Fibroblast of lung (primary cell): ENCODE measurements at places on chromosomes 7 and 10. TPM values are rescaled to one million over a fixed set of nuclear protein-coding genes. Genes with fewer than 3 reads are reported as not detected.
A peak's percentile ranks its signal among the peaks of the same experiment; 100 is the strongest.

GRCh38 chr10:78166261-78166660 lies 132.6 kb downstream of the RPS24 start:
- DNase-seq = no peak

- DNase-seq = peak; percentile 41
These were observed 334.3 kb downstream of the CACNA2D1 start for GRCh38 chr7:82109288-82109687.

- peak; percentile 57 for DNase-seq
These were observed 77.7 kb downstream of the OTUD1 start for GRCh38 chr10:23516530-23516929.

GRCh38 chr7:7821517-7821916 lies 103.1 kb upstream of the RPA3 start:
- no peak for DNase-seq

DNA sequence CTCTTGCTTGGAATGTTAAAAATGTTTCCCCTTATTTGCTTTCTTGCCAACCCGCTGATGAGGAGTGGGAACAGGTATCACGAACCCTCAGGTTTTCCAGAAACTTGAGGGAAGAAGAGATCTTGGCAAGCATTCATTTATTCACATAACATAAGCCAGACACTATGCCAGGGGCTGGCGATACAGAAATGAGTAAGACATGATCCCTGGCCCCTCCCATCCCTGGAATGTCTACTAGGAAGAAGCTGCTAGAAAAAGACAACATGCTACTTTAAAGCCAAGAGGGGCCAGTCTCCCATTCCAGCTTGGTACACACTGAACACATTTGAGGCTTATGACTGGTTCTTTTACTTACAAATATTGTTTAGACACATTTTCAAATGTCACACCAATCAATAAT lies 26.4 kb downstream of the SLC35B4 start:
- peak; percentile 9 for DNase-seq

DNA sequence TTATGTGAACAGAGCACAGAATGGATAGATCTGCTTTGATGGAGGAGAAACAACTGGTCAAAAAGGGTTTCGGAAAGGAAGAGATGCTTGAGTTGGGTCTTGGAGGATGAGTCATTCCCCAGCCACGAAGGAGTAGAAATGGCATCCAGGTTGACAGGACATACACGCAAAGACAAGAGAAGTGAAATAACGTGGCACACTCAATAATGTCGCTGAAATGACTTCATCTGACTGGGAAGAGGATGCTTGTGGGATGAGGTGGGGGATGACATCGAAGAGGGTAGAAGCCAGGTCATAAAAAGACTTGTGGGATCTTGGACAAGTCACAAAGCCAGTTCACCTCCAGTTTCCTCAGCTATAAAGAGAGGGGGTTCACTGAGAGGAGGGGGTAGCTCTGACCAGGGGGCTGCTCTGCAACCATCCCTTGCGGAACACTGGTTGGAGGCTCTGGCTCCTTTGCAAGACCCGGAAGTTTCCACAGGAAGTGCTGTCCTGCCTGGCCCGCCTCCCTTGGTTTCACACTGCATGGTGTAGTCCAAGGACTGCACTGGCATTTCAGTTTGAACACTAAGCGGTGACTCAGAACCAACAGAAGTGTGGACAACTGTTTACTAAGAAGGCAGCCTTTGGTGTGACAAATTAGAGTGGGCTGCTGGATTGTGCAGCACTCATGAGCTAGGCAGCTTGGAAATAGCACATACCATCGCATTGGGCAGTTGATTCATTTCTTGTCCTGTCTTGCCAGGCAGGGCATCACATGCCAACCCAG lies 189.9 kb upstream of the ADO start:
- DNase-seq = peak; percentile 86

- DNase-seq = no peak
These were observed 116.7 kb downstream of the RGS10 start for GRCh38 chr10:119425881-119426170.

DNA sequence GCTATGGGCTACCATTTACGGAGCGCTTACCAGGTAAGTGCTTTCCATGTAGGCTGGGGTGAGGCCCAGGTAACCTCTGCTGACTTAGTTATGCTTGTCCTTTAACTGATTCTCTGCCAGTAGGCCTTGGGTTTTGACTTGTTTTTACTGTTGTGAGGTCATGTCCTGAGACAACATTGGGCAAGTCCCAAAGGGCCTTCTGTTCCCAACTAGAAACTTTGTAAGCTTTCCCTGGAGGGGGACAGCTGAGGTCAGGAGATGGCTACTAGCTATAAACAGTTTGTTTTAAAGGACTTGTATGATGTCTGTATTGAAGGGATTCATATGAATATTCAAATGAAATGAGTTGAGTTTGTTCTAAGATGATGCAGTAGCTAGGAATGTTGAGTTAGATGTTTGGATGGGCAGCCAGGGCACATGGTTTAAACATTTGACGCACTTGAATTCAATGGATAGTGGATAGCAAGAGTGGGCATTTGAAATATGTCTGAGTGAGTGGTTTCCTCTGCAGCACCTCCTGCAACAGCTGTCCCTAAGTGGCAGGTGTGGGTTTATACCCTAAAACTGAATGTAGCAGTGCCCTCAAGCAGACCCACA lies 10.0 kb upstream of the SGPL1 start:
- peak; percentile 50 for DNase-seq

GRCh38 chr7:114956702-114957101 lies 34.8 kb downstream of the MDFIC start:
- DNase-seq = no peak

GRCh38 chr10:43323245-43323644 lies 48.2 kb upstream of the FXYD4 start:
- no peak for DNase-seq

DNA sequence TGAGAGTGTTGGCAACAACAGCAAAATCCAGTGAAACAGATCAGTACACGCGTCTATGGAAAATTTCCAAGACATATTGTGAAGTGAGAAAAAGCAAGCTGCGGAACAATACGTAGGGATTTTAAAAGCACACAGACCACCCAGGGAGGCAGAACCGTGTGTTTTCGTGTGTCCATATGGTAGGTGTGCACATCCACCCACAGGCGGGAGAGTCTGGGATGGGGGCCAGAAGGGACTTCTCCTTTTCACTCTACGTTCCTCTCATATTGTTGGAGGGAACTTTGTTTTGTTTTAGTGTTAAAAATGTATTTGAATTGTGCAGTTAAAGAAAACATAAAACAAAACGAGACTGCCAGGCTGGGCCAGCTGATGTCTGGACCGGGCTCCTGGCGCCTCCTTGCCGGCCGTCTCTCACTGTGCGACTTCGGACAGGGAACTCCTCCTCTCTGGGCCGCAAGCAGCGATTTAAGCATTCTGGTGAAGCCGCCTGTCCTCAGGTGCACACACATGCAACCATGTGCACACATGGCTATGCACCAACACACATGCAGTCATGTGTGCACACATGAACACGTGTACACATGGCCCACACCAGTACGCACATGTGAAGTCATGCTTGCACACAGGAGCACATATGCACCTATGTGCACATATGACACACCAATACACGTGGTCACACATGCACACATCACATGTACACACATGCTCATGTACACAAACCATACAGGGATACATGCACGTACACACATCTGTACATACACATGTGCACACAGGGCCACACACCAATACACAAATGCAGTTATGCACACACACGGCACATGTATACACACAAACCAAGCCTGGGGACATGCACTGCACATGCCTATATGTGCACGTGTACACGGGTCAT lies 141.1 kb downstream of the ELFN1 start:
- DNase-seq = peak; percentile 20

DNA sequence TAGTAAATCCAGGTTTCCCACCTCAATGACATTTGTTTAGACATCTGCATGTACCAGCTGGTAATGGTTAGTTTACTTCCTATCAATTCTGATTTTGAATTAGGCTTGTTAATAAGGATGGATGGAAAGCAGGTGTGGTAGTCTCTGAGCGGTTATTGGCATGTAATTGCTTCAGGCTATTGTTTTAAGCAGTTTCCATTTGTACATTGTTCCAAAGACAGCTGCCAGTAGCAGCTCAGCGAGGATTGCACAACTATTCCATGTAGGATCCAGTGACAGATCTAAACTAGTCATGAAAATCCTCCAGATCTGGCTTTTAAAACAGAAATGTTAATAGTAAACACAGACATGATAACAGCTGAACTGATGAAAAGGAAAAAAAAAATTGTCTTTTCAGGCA lies 436.0 kb upstream of the ADARB2 start:
- DNase-seq = no peak

DNA sequence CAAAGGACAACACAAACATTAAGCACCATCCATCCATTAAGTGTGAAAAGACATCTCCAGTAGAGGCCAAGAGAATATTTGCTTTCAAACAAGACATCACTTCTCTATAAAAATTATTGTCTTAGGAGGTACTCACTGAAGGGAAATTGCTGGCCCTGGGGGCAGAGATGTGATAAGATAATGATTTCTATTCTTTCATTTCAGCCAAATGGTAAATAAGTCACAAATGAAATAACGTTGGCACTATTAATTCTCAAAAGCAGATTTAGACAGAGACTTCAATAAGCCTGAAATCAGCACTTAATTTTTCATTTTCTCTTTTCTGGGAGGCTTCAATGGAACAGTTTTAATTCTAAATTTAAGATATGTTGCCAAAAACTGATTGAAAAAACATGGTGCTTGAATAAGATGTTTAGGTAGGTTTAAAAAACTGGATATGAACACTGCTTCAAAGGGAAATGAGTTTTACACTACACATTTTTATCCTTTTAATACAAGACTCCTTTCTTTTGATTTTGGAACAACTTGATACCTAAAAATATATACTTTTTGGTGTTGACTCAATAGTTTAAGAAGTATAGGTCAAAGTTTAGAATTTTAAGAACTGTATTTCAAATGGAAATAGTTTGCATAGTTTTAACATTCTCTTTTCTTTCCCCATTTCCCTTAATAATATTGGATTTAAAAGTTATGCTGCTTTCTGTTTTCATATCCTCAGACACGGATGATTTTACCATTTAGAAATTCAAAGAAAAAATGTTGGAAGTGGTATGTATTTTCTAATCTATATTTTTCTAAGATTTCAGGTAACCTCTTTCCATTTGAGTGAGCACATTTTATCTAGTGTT lies 204.0 kb downstream of the AHR start:
- no peak for DNase-seq

DNA sequence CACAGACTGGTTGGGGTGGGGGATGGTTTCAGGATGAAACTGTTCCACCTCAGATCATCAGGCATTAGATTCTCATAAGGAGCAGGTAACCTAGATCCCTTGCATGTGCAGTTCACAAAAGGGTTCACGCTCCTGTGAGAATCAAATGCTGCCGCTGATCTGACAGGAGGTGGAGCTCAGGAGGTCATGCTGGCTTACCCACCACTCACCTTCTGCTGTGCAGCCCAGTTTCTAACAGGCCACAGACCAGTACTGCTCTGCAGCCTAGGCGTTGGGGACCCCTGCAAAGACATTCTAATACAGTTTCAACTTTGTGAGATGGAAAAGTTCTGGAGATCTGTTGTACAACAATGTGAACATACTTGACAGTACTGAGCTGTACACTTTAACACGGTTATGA lies 39.9 kb downstream of the STRA8 start:
- no peak for DNase-seq

DNA sequence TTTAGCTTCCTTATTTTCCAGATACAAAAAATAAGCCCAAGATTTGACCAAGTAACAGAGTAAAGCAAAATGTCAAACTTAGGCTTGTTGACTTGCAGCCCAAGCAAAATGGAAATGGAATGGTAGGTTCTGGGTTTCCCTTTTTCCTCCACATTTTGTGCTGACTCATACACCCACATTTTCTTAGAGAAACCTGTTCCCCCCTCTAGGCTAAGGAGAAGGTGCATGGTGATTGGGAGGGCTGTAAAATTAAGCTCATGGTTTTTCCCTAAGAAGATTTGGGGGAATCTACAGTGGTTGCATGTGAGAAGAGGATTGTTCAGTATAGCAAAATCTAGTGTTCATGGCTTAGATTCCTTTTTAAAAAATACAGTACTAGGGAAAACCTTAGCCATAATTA lies 127.4 kb downstream of the ARL4A start:
- DNase-seq = no peak

DNA sequence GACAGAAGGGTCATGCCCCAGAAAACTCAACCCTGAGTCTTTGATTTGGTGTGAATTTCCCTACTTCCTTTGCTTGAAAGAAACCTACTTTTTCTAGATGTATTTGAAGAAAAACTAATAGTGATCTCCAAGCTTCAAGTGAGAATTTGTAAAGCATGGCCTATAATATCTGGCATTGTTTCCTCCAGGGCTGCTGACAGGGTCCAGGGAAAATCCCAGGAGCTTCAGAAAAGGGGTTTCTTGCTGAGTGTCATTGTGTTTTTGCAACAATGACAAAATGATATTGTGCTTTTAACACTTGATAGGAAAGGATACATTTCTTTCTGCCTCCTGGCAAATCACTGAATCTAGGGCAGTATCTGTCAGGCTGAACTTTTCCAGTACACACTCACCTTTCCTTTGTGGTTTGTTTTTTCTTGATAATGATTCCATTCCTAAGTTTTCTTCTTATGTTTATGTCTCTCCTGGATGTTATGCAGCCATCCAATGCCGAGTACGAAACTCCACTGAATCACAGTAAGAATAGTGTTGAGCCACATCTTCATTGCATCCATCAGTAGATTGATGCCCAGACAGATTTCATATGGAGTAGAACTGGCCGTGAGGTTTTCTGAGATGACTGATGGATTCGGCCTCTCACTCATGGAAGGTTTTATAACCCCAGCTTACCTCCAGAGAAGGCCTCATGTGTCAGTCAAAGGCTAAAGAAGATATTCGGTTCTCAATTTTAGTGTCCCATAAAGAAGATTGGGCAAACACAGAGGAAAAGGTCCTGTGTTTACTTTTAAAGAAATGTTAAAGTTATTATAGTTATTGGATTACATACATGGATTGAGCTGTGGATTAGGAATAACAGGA lies 76.9 kb upstream of the STEAP1B start:
- peak; percentile 56 for DNase-seq

GRCh38 chr7:37410305-37411229 lies 38.1 kb downstream of the ELMO1 start:
- DNase-seq = no peak

DNA sequence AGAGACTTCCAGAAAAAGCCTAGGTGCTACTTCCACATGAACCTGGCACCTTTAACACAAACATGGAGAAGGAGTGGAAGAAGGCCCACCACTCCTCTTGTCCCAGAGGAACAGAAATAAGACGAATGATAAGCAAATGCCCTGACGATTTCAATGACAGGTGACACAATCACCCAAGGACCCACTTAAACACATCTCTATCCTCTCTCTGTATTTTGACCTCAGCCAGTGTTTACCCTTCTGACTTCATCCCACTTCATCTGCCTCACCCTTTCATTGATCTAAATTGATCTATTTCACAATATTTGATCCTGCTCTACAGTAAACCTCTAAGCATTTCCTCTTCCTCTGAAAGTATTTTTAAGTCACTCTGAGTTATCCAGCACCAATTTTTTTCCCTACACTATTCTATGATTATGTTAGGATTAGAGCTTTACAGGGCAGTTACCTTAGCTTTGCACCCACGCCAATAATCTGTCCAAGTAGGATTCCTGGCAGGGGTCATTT lies 9.1 kb downstream of the GOT1 start:
- no peak for DNase-seq

KCND2 gene
- total RNA-seq = 2.1 TPM in 2 replicates

TTYH3 gene
- 15.4 and 19.7 TPM in 2 replicates for total RNA-seq

ENO4 gene
- under 0.01 and 0.66 TPM in 2 replicates for total RNA-seq

IFIT3 gene
- 23.6 and 33.5 TPM in 2 replicates for total RNA-seq
